ENCODE measurements at places on chromosomes 3 and 15.
A peak's percentile ranks its signal among the peaks of the same experiment; 100 is the strongest.

DNA sequence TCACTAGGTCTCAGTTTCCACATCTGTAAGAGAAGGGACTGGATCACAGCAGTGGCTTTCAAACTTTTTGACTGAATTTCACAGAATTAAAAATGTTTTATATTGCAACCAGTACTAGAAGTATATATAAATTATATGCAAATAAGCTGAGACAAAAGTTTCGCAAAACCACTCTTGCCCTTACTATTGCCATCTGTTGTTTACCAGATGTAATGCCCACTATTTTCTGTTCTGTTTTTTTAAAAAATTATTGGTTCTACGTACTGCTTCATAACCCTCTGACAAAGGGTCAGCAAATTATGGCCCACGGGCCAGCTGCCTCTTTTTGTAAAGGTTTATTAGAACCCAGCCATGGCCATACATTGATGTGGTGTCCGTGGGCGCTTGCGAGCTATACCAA lies 44.8 kb downstream of the PDIA5 start:
- DNase-seq = no peak

GRCh38 chr3:143848704-143849103 lies 436 bp upstream of the SLC9A9 start:
- DNase-seq = no peak

GRCh38 chr3:148759430-148759829 lies 61.7 kb downstream of the AGTR1 start:
- DNase-seq = no peak

GRCh38 chr15:68885070-68885469 lies 45.3 kb upstream of the SPESP1 start:
- DNase-seq = no peak

GRCh38 chr3:4425055-4425454 lies 42.0 kb downstream of the SUMF1 start:
- no peak for DNase-seq

DNA sequence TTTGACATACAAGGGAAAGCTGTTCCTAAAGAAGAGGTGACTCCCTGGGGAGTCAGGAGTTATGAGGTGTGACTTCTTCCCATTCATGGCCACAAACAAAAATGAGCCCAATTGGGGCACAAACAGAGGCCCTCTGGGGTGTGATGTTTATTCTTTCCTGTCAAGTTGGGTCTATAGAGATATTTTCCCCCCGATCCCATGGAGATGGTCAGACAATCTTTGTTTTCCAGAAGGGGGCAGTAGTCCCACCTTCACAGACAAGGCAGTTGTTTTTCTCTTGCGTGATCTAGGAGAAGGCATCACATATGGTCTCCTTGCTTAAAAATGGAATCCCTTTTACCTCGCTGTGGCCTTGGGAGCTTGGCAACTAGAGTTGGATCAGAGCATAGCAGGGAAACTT lies 110.3 kb downstream of the MFSD1 start:
- no peak for DNase-seq

- DNase-seq = no peak
These were observed 288.6 kb upstream of the CBLB start for GRCh38 chr3:106157411-106157810.

DNA sequence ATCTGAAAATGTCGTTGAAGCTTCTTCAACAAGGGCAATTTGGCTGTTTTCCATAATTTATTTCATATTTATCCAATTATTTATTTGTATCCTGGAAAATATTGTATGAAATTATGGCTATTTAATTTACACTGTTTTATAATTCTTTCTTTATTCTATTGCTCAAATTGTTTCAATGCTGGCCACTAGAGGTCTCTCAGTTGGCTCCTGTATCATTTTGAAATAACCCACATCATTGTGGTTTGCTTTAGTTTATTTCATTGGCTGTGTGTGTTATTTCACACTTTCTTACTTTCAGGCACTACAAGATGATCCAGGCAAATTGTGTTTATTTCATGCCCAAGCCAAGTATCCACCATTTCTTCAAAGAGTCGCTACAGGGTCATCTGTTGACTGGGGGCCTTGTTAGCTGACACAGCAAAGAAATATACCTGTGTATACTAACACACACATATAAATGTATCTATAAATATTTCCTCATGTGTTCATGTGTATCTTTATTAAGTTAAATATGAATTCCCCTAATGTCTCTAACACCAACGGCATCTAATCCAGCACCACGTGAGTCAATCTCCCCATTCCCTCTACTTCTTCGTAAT lies 86.2 kb downstream of the NPAP1 start:
- no peak for DNase-seq

GRCh38 chr3:107772016-107772415 lies 249.3 kb downstream of the BBX start:
- DNase-seq = no peak

GRCh38 chr3:100316641-100317069 lies 17.9 kb upstream of the NIT2 start:
- DNase-seq = no peak

DNA sequence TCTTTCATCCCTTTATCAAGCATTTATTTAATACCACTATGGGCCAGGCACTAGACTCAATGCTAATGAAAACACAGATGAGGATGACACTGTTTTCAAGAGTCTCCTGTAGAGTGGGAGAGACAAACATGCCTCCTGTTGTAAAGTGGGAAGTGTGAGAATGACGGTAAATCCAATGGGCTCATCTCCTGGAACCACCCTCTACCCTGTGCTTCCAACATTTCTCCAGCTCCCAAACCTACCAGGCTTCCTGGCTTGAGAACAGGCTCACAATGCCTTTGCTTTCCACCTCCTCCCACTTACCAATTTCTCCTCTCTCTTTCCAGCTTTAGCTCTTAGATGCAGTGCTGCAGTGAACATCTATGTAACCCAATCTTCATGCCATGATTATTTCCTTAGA lies 54.1 kb upstream of the TBC1D23 start:
- no peak for DNase-seq

- no peak for DNase-seq
These were observed 454.7 kb downstream of the SQOR start for GRCh38 chr15:46089467-46089935.

- no peak for DNase-seq
These were observed 46.7 kb downstream of the TOP2B start for GRCh38 chr3:25618028-25618427.

DNA sequence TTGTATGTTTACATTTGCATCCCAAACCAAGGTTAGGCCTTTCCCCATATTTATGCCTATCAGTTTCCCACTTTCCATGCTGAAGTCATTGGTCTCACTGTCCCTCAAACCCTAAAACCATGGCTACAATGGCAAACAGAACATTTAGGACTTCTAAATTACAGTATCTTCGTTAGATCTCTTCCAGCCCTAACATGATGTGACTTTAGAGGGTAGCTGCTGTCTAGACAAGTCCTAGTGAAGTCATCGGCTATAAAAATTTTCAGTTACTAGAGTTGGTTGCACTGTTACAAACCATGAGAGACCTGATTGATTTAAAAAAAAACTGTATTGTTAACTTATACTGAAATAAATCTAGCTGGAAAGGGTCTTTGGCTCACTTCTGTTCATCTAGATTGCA lies 54.6 kb downstream of the TM4SF4 start:
- DNase-seq = no peak

GRCh38 chr15:80778964-80779657 lies at the start of gene CEMIP:
Gene CEMIP (plus strand): TSS chr15:80779370. CDS start chr15:80873880, 94,510 bp downstream.
- DNase-seq = peak; percentile 39

GRCh38 chr15:68126396-68126795 lies 72.3 kb downstream of the PIAS1 start:
- DNase-seq = no peak

- no peak for DNase-seq
These were observed 71.5 kb upstream of the FILIP1L start for GRCh38 chr3:100185847-100186246.

GRCh38 chr3:46987319-46987742 lies 7.9 kb downstream of the NBEAL2 start:
- no peak for DNase-seq

- DNase-seq = no peak
These were observed 205.6 kb downstream of the NECTIN3 start for GRCh38 chr3:111277226-111277625.

GRCh38 chr15:74314795-74315438 lies 52.5 kb downstream of the CYP11A1 start:
- DNase-seq = no peak

- no peak for DNase-seq
These were observed 57.0 kb upstream of the UBE2E2 start for GRCh38 chr3:23146163-23146562.

DNA sequence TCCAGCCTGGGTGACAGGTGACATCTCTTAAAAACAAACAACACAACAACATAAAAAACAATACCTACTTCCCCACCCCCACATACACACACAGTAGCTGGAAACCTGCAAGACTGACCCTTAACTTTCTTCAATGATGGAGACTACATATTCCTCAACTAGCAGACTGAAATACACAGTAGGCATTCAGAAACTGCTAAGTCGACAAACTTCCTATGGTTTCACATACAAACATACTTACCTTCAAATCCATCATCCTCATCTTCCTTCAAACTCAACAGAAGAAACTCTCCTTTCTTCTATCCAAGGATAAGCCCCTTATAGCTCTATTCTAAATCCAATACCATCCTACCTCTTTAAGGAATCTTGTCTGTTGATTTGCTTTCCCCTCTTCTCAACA lies 30.6 kb downstream of the DCUN1D1 start:
- no peak for DNase-seq

- DNase-seq = no peak
These were observed 33.1 kb downstream of the TBC1D5 start for GRCh38 chr3:17709236-17709810.

DNA sequence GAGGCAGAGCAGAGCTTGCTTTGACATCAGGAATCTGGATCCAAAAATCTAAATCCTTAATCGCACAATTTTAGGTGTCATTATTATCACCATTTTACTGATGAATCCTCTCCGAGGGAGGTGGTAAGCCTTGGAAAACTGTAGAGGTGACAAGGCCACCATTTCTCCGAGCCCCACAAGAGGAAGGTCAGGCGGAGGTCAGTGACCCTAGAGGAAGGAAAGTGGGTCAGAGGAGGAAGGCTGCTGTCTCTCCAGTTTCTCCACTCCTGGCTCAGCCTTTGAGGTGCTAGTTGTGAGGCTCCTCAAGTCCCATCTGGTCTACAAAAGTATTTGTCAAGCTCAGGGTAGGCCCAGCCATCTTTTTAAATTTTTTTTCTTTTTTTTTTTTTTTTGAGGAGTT lies 3.2 kb downstream of the DVL3 start:
- no peak for DNase-seq

DNA sequence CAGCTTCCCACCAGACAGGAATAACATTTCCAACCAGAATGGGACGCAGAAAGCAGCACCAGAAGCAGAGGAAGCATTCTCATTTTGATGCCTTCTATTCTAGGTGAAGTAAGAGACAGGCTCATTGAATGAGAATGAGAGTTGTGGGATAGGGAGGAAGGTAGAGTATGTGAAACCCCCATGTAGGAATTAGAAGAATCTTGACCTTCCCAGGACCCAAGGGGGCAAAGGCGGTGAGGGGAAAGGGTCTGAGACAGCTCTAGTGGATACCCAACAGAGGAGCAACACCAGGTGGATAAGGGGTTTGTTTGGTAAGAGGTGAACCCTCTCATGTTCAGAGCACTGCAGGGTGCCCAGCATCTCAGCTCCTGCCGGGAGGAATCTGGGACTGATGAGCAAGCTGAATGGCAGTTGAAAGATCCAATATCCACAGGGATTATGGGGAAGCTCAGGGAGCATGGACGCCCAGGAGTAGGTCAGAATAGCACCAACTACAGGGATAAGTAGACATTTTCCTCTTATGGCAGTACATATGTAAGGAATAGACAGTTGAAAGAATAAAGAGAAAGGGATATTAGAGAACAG lies 77.0 kb downstream of the PLCL2 start:
- DNase-seq = no peak

DNA sequence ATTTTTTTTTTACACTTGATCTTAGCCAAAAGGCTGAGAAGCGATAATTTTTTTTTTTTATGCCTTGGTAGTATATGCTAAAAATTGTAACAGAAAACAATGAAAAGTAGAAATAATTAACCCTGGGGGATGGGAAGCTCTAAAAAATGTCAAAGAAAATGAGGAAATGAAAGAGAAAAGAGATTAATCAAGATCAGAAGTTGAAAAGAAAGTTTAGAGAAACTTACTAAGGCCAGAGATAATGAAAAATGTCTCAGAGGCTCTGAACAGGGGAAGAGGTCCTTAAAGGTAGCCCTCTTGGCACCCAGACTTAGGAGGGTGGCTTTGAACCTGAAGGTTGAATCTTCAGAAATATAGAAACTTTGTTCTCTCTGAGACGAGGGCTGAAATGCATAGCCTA lies 58.6 kb upstream of the ZBED2 start:
- DNase-seq = no peak

GRCh38 chr15:45448066-45448915 lies 69.9 kb upstream of the GATM start:
- no peak for DNase-seq

DNA sequence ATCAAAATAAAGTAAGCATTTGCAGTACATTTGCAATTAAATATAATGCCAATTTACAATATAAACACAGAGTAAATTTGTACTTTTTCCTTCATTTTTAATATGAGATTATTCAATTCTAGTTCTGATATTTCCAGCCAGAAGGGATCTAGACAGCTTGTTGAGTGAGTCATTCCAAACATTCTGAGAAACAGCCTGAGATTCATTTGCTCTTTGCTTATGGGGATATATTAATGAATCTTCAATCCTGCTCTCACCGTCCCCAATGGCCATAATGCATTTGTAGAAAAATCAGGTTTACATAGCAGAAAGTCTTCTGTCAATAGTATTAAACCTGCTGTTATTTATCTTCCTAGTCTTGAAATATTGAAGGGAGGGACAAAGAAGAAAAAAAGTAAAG lies 554.2 kb downstream of the TUSC7 start:
- DNase-seq = no peak

DNA sequence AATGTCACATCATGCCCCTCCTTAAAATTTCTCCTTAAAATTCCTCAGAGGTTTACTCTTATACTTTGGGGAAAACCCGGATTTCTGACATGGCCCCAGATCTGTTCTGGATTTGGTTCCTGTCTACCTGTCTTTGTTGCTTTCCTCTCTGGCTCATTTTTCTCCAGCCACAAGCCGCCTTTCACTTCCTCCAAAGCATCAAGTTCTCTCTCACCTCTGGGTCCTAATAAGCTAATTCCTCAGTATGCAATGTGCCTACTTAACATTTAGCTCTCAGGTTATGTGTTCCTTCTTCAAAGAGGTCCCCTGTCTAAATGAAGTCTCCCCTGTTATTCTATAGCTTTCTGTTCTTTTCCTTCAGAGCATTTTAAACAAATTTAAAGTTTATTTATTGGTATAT lies 16.1 kb downstream of the HMG20A start:
- no peak for DNase-seq

GRCh38 chr3:119826711-119827608 lies 45.1 kb downstream of the NR1I2 start:
- no peak for DNase-seq

- DNase-seq = no peak
These were observed 87.6 kb downstream of the P2RY1 start for GRCh38 chr3:152922554-152922953.

- no peak for DNase-seq
These were observed 14.6 kb downstream of the LMOD3 start for GRCh38 chr3:69107841-69108240.

DNA sequence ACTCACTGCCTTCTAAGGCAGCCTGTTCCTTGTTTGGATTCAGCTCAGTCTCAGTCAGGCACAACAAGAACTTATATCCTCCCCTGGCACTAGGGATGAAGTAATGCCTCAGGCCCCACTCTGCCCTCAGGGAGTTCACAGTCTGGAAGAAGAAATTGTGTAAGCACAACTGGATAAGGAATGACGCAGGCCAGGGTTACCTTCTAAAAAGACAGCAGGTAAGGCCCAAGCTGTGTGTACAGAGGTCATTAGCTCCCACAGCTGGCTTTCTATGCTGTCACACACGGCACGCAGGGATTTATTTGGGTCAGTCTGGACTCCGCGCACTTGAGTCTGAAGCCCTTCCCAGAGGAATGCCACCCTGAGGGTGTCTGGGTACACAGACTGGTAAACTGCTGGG lies 82.9 kb downstream of the IQSEC1 start:
- DNase-seq = no peak
